ENCODE measurements at places on chromosomes 6 and 20.

- DNase-seq: peak; percentile 11
Measured at GRCh38 chr20:33635341-33635740, 26.8 kb upstream of the C20orf144 start.

- no peak for DNase-seq
Measured at GRCh38 chr6:36685166-36685924, 6.8 kb downstream of the CDKN1A start.

GRCh38 chr20:57514273-57514751 lies 10.6 kb downstream of the CTCFL start:
- DNase-seq: no peak

DNA sequence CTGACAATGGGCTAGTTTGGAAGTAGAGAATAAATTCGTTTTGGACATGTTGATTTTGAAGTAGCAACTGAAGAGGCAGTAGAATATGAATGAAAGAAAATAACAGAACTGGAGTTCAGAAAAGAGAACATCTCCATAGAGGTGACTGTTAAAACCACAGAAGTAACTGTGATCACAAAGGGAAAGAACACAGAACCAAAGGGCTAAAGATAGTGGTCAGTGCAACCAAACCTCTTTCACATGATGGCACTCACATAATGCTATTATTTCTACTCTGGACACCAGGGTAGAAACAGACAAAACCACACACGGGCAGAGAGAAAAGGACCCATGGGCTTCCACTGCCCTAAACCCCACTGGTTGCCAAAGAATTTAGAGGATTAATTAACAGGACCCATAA lies 58.5 kb downstream of the CDK19 start:
- no peak for DNase-seq

GRCh38 chr6:116218172-116218633 lies 35.7 kb downstream of the TSPYL4 start:
- DNase-seq: no peak

GRCh38 chr6:144932621-144933020 lies 647.5 kb downstream of the UTRN start:
- DNase-seq: no peak

DNA sequence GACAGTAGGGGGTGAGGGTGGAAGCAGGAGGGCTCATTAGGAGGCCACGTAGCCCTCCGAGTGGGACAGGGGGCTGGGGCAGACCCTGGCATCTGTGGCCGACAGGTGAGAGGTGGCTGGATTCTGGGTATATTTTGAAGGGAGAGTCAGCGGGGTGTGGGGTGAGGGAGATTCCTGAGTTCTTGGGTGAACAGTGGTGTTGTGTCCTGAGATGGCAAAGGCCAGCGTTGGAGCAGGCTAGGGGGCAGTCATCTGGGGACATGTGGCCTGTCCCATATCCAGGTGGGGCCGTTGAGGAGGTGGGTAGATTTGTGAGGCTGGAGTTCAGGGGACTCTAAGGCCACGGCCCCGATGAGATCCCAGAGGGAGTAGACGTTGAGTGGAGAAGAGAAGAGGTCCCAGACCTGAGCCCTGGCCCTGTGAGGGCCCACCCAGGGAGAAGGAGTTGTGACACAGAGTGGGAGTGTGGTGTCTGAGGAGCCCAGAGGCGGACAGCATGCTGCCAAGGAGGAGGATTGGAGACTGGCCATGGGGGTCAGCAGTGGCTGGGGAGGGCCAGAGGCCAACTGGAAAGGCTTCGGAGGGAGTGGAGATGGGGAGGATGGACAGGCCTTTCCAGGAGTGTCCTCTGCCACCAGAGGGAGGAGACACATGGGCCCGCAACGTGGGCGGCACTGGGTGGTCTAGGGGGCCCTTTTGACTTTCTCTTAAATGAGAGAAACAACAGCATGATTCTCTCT lies 19.6 kb downstream of the PACSIN1 start:
- no peak for DNase-seq

DNA sequence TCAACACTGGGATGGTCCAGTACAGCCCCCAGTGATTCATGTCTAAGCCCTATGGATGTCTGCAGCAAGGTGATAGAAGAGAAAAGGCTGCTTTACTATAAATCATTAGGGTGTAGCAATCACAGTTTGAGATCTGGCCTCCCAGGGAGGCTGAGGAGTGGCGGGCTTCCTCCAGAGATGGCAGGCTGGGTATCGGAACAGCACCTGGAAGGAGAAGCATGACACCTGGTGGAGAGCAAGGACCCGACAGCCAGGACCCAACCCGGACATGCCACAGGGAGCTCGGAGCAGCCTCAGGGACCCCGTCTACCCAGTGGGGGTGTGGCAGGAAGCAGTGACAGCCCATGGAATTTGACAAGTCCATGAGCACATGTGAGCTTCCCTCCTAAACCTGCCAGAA lies 114.8 kb upstream of the CD93 start:
- DNase-seq: peak; percentile 55

DNA sequence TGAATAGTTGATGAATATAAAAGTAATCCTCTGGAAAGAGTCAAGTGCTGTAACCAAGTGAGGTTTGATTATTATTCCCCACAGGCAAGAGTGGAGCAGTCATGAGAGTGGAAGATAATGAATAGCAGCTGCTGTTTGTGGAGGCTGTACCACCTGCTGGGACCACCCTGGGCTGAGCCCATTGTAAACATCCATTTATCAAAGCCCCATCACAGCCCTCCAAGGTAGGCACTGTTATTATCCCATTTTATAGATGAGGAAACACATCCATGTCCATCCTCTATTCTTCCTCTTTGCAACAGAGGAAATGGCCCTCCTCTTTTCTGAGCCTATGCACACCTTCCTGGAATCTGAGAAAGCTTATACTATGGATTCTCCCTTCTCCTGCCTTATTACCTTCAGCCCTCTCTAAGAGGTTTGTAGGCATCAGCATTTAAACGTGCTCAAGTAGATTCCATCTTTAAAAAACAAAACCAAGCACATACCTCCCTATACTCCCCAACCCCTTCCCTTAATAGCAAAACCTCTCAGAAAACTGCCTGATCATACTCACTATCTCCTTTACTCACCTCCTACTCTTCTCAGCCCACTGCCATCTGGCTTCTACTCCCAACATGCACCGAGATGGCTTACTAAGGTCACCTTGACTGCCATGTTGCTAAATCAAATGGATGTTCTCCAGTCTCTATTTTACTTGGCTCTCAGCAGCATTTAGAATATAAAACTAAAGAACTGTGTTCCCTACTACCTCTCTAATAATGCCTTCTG lies 37.1 kb downstream of the CDH22 start:
- no peak for DNase-seq

- no peak for DNase-seq
Measured at GRCh38 chr6:37259191-37259590, 1.2 kb upstream of the TMEM217 start.

GRCh38 chr6:79042799-79043126 lies 35.3 kb downstream of the PHIP start:
- no peak for DNase-seq

GRCh38 chr20:62288535-62289105 lies 14.2 kb upstream of the ADRM1 start:
- no peak for DNase-seq

GRCh38 chr6:37050045-37050853 lies 44.8 kb downstream of the FGD2 start:
- no peak for DNase-seq

DNA sequence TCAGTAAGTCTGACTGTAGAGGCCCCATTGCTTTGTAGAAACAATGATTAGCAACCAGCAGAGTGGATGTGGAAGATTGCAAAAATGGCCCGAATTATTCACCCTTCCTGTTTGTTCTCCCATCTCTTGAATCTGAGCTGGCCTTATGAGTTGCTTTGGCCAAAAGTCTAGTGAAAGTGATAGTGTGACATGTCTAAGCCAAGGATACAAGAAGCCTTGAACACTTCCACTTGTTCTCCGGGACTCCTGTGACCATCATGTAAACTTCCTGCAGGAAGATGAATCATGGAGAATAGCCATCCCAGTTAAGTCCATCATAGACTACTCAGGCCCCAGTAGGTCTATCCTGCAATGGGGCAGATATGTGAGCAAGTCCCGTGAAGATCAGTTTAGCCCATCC lies 252.0 kb upstream of the JAG1 start:
- DNase-seq: no peak

- no peak for DNase-seq
Measured at GRCh38 chr20:33999025-33999649, 5.4 kb downstream of the RALY start.

DNA sequence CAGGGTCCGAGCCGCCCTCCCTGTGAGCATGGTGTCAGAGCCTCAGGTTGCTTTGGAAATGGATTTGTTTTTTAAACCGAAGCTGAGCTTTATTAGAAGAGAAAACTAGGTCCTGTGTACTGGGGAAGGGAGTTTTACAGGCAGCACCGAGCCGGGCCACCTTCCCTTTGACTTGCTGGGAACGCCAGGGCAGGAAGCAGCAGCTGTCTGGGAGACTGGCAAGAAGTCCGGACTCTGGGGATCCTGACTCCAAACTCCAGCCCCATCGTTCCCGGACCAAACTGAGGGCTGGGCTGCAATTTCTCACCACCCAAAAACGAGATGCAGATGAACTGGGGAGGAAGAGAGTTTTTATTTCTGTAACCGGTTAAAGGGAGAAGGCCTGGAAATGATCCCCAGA lies 214.9 kb upstream of the KCNG1 start:
- no peak for DNase-seq

DNA sequence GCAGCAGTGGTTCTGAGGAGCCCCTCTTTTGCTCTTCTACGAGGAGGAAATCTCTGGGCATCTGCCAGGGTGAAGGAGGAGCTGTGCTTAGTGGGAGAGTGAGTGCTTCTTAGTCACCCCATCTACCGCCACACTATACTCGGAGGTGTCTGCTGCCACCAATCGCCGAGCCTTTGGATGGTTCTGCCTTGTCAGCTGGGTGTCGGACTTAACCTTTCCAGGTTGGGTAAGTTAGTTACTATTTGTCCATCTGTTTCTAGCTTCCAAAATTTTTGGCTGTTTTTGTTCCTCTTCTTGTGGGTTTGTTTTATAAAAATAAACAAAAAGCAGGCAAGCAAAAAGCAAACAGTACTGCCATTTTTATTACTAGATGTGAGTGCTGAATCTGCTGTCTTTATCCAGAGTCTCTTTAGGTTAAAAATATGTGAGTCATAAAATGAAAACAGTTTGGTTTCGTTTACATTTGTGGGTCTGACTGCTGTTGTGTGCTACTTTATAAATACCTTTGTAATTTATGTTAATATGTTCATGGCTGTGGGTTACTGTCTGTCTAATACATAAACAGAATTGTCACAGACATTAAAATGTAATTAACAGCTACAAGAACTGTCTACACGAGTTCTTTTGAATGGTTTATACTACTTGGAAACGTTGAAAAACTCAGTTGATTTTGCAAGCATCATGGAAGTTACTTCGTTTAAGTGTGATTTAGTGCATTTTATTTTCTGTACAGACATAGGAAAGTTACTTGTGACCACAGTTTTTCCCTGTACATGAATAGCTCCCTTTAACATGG lies 89.2 kb downstream of the ARID1B start:
- DNase-seq: no peak

- no peak for DNase-seq
Measured at GRCh38 chr6:64777941-64778785, 928.9 kb downstream of the EYS start.

GRCh38 chr6:158559338-158559894 lies 475 bp upstream of the TMEM181 start:
- DNase-seq: no peak

GRCh38 chr6:155882527-155883333 lies 427.1 kb upstream of the NOX3 start:
- no peak for DNase-seq

DNA sequence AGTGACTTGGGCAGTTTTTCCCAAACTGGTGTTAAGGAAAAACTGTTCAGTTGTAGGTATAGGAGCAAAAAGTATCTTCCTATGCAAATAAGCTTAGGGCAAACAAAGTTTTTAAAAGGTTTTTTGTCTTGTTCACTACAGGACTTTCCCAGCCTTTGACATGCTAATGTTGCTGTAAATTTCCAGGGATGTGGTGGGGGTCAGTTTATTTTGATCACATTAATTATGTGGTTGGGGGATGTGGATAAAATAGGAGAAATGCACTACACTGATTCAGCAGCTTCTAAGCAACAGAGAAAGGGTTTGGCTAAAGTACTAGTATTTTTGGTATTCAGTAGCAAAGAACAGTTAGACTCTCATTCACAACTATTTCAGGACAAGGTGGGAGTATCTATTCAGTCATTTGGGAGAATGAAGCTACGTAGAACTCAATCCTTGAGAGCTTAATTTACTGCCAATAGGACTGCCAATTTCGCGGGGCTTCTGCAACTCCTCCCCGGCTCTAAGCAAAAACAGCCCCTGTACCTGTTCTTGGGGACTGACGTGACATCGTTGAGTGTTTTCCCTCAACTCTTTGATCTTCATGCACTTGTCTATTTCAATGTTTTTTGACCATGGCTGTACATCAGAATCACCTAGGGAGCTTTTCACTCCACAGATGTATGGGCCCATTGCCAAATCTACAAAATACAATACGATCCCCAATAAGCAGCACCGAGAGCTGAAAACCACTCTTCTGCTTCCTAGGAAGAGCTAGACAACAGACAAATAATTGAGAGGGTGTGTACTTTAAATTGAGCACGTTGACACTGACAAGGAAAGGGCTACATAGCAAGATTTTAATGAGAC lies 94.8 kb upstream of the NHSL1 start:
- no peak for DNase-seq

GRCh38 chr6:147643341-147644200 lies 135.1 kb downstream of the SAMD5 start:
- DNase-seq: no peak

- no peak for DNase-seq
Measured at GRCh38 chr20:38223743-38224100, 36.8 kb downstream of the KIAA1755 start.

- DNase-seq: no peak
Measured at GRCh38 chr6:128112494-128112893, 211.6 kb upstream of the THEMIS start.

- DNase-seq: no peak
Measured at GRCh38 chr6:145147981-145148749, 587.2 kb downstream of the EPM2A start.

DNA sequence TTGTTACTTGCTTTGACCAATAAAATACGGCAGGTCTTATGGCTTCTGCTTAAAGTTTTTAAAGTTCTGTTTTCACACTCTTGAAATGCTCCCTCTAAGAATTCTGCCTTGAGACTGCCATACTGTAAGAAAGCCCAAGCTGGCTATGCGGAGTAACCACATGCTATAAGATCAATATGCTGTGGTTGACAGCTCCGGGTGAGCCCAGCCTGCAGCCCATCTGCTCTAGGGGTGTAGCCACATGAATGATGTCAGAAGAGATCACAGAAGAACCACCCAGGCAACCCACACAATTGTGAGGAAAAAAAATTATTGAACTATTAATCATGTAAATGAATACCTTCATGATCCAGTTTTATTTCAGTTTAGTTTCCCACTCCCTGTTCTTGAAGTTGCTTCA lies 26.1 kb upstream of the SH3BGRL2 start:
- DNase-seq: no peak

- no peak for DNase-seq
Measured at GRCh38 chr6:149065121-149065520, 252.4 kb upstream of the TAB2 start.

- DNase-seq: no peak
Measured at GRCh38 chr6:161215193-161215592, 58.7 kb downstream of the AGPAT4 start.

- no peak for DNase-seq
Measured at GRCh38 chr6:69729870-69730449, 66.8 kb downstream of the LMBRD1 start.

- DNase-seq: no peak
Measured at GRCh38 chr6:112305795-112306564, 41.1 kb upstream of the RFPL4B start.

All from coronary artery (tissue), 2 donors.